Activated CD8-positive, alpha-beta T cell treated with anti-CD3 and anti-CD28 coated beads for 36 hours (primary cell): ENCODE measurements at places on chromosomes 7 and 10. TPM values are rescaled to one million over a fixed set of nuclear protein-coding genes. Genes with fewer than 3 reads are reported as not detected.

CACNA2D1 gene
- not detected for total RNA-seq

DNA sequence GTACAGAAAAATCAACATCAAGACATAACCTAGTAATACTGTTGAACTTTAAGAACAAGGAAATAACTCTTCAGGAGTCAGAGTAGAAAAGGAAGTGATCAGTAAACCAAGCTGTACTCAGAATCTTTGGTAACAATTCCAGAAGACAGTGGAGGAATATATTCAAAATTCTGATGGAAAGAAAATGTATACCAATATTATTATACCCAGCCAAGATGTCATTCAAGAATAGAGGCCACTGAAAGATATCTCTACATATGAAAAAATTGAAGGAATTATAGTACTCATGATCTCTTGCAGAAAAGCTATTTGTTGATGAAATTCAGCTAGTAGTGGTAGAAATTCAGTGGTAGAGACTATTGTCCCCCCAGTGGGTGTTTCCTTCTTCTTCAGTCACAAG, 182.6 kb upstream of the ZMIZ1 start:
- H3K36me3 ChIP-seq, result peaks cover 2% of the 10 kb centered on the region
- no peaks in the 10 kb centered on the region for H3K4me1 ChIP-seq
- H3K4me3 ChIP-seq, result no peak overlapping the region

DNA sequence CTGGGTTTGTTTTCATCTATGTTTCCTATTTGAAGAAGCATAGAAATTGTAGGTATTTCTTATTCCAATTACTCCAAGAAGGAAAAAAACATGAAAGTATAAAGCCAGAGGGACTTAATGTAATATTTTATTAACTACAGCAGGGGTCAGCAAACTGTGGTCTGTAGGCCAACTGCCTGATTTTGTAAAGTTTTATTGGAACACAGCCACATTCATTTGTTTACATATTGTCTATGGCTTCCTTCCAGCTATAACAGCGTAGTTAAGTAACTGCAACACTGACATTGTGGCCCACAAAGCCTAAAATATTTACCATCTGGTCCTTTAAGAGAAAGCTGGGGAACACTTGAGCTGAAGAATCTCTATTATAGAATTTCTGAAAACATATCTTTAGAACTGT, 306.2 kb downstream of the BICC1 start:
- no peaks in the 10 kb centered on the region for H3K4me1 ChIP-seq
- no peak overlapping the region for H3K27ac ChIP-seq
- no peaks in the 10 kb centered on the region for H3K27me3 ChIP-seq
- H3K36me3 ChIP-seq, result no peaks in the 10 kb centered on the region
- no peak overlapping the region for H3K4me3 ChIP-seq

GRCh38 chr7:30080818-30081217, 52.6 kb downstream of the PLEKHA8 start:
- DNase-seq, result no peak
- H3K27me3 ChIP-seq, result no peaks in the 10 kb centered on the region
- H3K4me3 ChIP-seq, result no peak overlapping the region
- H3K36me3 ChIP-seq, result peaks cover 4% of the 10 kb centered on the region
- no peaks in the 10 kb centered on the region for H3K4me1 ChIP-seq

SPDYE2B gene
- total RNA-seq, result not detected

DNA sequence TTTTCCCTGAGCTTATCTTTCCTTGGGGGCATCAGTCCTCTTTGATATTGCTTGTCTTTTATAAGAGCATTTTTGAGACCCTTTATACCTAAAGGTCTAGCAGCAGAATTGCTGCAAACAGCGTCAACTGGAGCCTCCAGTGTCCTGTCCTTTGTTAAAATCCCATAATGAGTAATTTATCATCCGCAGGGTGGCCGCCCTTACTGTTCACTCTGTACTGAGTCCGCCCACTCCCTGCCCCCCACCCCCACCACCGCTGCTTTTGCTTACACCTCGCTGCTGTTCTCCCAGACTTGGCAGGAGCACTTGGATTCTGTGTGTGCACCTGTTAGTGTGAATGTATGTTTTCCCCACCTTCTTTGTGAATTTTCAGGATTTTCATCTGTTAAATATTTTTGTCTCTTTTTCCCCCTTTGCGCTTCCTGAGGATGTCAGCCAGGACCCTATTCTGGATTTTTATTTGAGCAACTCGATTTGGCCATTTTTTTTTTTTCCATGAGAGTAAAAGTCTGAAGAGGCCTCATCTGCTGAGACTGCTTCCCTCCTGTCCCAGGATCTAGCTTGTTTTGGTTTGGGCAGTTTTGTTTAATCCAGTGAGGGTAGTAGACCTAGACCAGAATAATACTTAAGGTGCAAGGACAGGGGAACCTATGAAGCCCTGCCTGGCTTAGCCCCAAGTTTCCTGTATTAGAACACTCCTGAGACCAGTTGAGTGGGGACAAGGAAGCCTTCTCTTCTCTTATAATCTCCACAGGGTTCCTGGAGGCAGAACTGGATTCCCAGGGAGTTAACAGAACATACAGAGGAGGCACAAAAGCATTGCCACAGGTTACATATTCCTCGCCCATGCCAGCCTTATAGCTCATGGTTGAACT, 8.2 kb downstream of the AGFG2 start:
- no peaks in the 10 kb centered on the region for H3K27me3 ChIP-seq
- H3K36me3 ChIP-seq, result peaks cover 35% of the 10 kb centered on the region
- peak overlapping the region; percentile 91 for H3K4me3 ChIP-seq
- peak; percentile 53 for DNase-seq
- peaks cover 80% of the 10 kb centered on the region for H3K4me1 ChIP-seq

PAOX gene
- total RNA-seq, result 4.2 TPM
